ENCODE measurements at places on chromosomes 7 and 10.

DNA sequence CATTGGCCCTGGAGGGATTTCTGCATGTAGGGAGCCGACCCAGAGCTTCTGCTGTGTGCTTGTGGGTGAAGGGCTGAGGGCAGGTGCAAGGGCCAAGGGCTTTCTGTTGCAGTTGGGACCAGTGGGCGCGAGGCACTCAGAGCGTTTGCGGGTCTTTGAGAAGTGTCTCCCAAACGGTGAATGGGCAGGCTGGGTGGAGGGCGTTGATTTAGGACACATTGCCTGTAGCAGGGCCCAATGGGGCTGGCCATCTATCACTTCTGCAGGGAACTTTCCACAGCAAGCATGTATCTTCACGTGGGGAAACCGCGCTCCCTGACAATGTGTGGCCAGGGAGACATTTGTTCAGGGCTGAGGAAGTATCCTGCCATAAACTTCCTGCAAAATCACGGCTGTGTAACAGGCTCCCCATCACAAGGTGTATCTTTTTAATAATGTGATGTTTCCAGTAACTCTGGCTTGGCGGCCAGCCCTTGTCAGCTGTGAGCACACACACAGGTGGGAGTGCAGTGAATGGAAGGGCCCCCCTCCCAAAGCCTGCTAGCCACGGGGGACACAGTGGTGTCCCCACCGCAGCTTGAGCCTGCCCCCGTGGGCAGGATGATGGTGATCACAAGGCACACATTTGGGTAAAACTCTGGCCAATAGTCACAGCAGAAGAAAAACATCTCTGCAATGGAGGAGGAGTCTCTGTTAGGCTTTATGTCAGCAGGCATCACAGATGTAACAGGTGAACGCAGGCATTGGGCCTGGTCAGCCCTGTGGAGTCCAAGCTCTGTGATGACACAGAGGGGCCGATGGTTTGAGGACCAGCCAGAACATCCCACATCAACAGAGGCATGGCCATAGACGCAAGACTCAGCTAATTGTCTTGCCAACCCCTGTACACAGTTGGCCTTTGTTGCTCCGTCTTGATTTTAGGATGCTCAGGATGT is 84.3 kb downstream of the GLRX3 start:
- no peak for DNase-seq

DNA sequence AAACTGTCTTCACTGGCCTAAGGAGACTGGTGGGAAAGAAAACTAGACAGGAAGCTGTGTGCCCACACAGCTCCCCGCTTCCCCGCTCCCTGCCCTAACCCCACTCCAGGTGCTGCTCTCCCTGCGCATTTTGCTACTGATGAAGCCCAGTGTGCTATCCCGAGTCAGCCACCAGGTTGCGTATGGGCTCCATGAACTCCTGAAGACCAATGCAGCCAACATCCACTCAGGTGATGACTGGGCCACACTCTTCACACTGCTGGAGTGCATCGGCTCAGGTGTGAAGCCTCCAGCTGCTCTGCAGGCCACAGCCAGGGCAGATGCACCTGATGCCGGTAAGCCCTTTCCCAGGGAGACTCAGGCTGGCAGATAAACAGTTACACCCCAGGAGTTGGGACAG is 20.3 kb upstream of the NFKB2 start:
- DNase-seq = no peak

- no peak for DNase-seq
These were observed 50.0 kb upstream of the CELF2 start for GRCh38 chr10:10967581-10968256.

- no peak for DNase-seq
These were observed 174.6 kb downstream of the AUTS2 start for GRCh38 chr7:69772718-69773436.

- DNase-seq = no peak
These were observed 43.1 kb upstream of the KCNIP2 start for GRCh38 chr10:101886521-101887312.

GRCh38 chr7:157502701-157503111 is 165.9 kb downstream of the DNAJB6 start:
- no peak for DNase-seq

GRCh38 chr7:158649279-158649678 is 55.3 kb downstream of the NCAPG2 start:
- no peak for DNase-seq

DNA sequence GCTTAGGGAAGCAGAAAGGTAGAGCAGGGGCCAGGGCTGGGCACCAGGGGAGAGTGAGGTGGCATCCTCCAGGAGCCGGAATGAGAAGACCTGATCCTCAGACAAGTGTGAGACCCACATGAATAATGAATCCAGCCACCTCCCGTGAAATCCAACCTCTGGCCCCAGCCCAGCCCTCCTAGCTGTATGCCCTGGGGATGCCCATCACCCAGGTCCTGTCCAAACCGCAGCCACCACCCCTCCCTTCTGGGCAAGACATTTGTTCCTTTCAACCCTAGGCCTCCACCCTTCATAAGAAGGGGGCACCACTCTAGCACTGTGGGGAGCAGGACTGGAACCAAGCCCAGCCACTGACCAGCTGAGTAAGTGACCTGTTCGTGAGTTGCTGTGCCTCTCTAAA is 9.7 kb downstream of the PDZD7 start:
- no peak for DNase-seq

- no peak for DNase-seq
These were observed 47.8 kb upstream of the NKX2-3 start for GRCh38 chr10:99484626-99485581.

- no peak for DNase-seq
These were observed 205.5 kb upstream of the SEMA3D start for GRCh38 chr7:85392326-85392725.

DNA sequence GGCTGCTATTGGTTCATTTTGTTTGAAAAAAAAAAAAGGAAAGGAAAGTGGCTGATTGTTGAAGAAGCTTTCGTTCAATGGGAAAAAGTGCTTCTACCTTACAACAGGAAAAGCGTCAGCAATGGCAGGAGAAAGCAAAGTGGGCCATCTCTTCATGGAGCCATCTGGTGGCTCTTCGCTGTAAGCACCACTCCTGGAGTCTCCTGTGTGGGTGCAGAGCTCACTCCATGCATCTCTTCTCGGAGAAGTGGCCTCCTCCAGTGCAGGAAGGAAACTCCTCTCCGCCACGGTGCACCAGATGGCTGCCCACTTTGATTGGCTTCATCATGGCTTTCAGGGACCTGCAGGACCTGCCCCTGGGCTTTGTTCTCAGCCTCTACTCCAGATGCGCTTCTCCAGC is 250.9 kb downstream of the PTEN start:
- no peak for DNase-seq

GRCh38 chr7:26213807-26214515 is 12.4 kb downstream of the CBX3 start:
- DNase-seq = no peak

DNA sequence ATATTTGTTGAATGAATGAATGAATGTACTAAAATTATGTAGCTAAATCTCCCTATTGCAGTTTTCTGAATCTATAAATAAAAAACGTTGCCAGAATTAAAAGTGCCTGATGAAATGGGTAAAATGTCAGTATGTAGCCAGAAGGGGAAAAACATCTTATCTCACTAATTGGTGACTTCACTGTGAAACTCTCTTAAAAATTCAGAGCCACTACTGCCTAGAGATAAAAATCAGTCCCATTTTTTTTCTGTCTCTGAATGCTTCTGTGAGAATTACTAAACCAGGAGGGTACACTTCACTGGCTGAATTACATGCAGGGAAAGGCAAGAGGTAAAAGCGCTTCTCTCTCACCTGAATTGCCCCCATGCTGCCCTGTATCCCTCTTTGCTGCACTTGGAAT is 69.6 kb upstream of the HPS1 start:
- DNase-seq = no peak

DNA sequence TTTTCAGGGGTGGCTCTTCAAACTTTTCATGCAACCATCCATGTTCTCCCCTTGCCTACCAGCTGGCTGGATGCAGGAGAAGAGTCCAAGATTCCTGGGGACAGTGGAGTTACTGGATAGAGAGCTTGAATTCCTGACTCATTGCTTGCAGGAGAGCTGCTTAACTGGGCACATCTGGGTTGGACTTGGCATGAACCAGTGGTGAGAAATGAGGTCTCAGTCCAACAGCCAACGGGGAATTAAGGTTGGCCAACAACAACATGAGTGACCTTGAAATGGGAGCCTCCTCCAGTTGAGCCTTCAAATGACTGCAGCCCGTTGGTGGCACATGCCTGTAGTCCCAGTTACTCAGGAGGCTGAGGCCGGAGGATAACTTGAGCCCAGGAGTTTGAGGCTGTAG is 58.1 kb upstream of the OPN4 start:
- no peak for DNase-seq

DNA sequence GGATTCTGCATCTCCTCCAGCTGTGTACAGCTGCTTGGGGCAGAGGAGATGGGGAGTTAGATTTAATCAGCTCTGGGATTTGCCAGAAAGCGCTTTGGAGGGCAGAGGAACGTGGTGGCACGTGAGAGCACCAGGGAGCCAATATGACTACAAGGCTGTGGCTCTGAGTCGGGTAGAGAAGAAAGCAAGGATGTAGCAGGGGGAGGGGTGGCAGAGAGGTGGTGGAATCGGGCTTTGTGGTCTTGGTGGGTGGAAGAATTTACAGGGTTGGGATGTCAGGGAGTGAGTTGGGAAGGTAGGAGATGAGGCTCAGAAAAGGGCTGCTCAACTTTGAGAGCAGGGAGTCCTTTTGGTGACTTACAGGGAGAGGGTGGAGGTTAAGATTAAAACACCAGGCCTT is 113.6 kb downstream of the CCNY start:
- DNase-seq = no peak

- DNase-seq = no peak
These were observed 148.4 kb upstream of the PRR15 start for GRCh38 chr7:29415215-29415614.

DNA sequence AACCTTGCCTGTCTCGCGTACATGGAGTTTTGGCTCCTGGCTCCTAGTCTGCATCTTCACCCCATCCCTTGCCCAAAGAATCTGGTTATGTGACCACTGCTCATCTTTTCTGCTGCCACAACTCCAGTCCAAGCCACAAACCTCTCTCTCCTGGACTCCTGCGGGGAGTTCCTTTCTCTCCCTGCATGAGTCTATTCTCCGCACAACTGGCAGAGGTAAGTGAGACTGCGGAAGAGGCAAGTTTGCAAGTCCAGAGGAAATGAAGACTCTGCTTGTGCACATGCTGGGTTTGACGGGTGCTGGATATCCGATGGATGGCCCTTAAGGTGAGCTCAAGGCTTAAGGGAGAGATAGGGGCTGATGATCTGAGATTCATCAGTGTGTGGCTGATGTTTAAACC is 61.0 kb downstream of the TRUB1 start:
- DNase-seq = no peak

DNA sequence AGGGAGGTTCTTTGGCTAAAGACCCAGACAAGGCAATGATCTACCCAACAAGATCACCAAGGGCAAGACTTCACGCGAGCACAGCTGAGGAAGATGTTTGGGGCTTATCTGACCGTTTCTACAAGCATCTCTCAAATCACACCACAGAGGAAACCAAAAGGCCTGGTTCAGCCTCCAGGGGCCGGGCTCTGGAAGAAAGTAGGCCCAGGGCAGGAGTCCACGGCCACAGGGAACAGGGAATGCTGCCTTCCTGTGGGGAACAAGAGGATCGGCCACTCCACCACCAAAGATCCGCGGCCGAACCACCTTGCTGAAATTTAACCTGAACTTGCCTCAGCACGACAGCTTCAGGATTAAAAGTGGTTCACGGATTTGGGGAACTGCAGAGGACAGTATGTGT is 332.5 kb downstream of the PTPRN2 start:
- no peak for DNase-seq

- DNase-seq = no peak
These were observed 215.5 kb downstream of the SEMA3D start for GRCh38 chr7:84971360-84971759.

DNA sequence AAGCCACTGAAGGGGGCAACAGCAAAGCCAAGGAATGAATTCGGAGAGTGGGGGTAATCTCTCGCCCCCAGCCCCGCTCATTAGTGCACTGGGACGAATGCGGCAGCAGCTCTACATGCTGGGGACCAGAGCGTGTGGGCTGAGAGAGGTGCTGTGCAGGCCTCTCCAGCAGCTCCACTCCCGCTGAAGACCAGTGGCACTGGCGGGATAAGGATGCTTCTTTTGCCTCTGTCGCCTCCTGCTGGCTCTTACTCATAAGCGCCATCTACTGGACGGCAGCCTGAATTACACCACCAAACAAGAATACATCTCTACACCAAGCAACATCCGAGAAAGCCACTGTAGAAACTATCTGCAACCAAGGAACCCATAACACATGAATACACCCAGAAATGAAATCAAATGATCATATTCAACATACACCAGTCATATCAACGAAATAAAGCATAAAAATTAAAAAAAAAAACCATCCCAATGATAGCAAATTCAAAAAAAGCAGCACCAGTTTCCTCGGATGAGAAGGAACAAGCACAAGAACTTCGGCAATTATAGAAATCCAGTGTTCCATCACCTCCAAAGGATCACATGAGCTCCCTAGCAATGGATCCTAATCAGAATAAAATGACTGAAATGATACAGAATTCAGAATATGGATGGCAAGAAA is 79.0 kb upstream of the TMEM168 start:
- peak; percentile 2 for DNase-seq

- no peak for DNase-seq
These were observed 376 bp downstream of the GNA12 start for GRCh38 chr7:2843711-2844152.

DNA sequence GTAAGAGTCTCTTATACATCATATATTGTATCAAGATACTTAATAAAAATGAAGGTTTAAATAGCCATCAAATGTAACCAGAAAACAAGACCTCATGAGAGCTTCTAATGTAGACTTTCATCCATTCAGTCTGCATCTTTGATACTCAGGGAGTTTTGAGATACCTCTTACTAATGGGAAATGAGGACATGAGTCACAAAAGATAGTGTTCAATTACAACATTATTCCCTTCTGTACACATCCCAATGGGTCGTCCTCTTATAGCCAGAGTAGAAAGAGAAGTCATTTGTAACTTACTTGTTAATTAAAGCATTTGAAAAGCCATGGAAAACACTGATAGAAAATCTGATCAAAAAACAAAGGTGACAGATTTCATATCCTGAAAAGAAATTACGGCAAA is 19.4 kb downstream of the SHTN1 start:
- DNase-seq = no peak

DNA sequence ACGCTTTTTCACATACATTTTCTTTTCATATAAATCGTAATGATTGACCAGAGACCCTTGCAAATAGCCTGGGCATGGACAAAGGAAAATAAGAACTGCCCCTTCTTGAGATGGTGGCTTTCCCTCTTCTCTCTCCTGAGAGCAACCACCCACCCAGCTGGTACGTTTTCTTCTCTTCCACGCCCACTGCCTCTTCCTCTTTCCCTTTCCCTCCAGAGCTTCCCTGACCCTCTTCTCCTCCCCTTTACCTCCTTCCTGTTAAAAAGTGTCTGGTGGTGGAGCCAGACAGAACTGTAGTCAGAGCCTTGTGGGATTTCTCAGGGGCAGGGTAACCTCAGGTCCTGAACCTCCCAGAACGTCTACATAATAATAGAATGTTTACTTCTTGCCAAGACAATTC is 23.2 kb downstream of the GPR141 start:
- no peak for DNase-seq

GRCh38 chr10:4503076-4503475 is 322.9 kb upstream of the AKR1E2 start:
- DNase-seq = no peak

- DNase-seq = no peak
These were observed 35.0 kb upstream of the ADCYAP1R1 start for GRCh38 chr7:31017032-31017675.
